Neural crest cell (in vitro differentiated cells): ENCODE measurements at places on chromosomes 2 and 18. TPM values are rescaled to one million over a fixed set of nuclear protein-coding genes. Genes with fewer than 3 reads are reported as not detected.

DNA sequence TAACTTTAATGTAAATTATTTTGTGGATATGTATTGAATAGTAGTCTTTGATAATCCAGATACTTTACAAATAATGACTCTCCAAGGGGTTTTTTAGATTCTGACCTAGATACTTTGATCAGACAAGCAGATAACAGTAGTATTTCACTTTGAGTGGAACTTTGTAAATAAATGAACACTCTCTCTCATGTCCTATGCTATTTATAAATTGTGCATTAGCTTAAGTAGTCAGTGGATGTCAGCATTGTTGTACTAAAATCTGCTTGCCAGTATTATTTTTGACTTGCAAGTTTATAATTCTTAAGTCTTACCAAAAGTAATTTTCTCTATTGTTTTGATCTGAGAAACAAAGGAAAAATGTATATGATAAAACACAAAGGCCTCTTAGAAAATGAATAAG lies 1113.1 kb upstream of the NRXN1 start:
- DNase-seq, result no peak

The CHRND gene
- 4.1 and 5.8 TPM in 2 replicates for total RNA-seq

- no peak for DNase-seq
These were observed 48.5 kb downstream of the C2orf74 start for GRCh38 chr2:61210332-61210981.

The TUBB6 gene
- total RNA-seq, result 77.8 and 81.8 TPM in 2 replicates

DNA sequence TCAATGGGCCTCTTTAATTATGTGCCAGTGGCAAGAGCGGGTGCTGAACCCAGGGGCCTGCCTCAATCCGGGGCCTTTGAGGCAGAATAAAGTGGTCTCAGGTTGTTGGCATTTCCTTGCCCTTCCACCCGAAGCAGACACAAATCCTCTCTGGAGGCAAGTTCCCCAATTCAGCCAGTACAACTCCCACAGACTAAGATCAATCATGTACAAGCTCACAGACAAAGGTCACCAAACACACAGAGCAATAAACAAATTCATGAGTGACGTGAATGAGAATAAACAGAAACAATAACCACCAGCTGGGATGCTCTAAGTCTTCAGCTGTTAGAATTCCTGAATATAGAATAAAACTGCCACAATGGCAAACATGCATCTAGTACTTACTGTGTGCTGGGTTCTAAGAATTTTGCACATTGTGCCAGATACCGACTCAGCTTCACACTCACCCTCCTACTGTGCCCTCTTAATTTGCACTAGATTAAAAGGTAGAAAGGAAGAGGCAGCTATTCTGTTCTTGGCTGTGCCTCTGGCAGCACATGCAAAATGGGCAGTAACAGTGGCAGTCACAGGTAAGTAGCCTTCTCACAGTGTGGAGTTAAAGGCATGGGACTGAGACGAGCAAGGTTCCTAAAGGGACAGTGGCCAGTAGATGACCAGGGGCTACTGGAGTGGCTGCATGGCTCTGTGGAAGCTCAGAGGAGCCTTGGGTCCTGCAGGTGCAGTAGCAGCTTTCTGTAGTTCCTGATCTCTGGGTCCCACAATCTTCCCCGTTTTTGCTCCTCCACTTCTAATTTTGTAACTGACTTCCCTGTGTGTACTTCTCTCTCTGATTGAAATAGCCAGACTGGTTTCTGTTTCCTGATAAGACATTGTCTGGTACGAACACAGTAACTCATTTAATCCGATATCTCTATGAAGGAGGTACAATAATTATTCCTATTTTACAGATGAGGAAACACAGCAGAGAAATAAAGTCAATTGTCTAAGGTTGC lies 34.6 kb upstream of the IL1B start:
- no peak for DNase-seq
